Tibial nerve (tissue), 4 donors: ENCODE measurements at places on chromosomes 7 and 10. TPM values are rescaled to one million over a fixed set of nuclear protein-coding genes. Genes with fewer than 3 reads are reported as not detected.

- no peaks in the 10 kb centered on the region for H3K36me3 ChIP-seq
- DNase-seq: peak; percentile 43
- H3K27me3 ChIP-seq: no peaks in the 10 kb centered on the region
- no peaks in the 10 kb centered on the region for H3K4me1 ChIP-seq
- no peak overlapping the region for H3K27ac ChIP-seq
Measured at GRCh38 chr10:46992803-46993561, 81.8 kb downstream of the PTPN20 start.

GRCh38 chr7:91034459-91035368 lies 229.5 kb upstream of the FZD1 start:
- H3K27me3 ChIP-seq: no peaks in the 10 kb centered on the region
- no peak overlapping the region for H3K27ac ChIP-seq
- DNase-seq: peak; percentile 83
- no peak overlapping the region for H3K4me3 ChIP-seq

DNA sequence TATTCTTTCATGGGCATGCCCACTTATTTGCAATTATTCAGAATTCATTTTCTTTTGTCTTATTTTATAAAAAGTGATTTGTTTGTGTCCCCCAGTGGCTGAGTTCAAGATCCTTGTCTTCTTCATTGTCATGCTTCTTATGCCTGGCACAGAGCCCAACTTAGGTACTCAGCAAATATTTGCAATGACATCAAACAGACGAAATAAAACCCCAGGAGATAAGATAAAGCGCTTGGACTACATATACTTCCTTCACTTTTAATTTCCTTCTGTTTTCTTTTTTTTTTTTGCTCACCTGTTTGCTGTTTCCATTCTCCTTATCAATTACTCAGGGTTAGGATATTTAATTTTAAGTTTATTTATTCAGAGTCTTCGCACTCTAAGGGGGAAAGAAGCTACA lies 225.0 kb downstream of the SDHAF3 start:
- no peak overlapping the region for H3K27ac ChIP-seq
- H3K4me3 ChIP-seq: no peak overlapping the region
- no peaks in the 10 kb centered on the region for H3K36me3 ChIP-seq
- DNase-seq: no peak
- H3K4me1 ChIP-seq: no peaks in the 10 kb centered on the region
- H3K27me3 ChIP-seq: no peaks in the 10 kb centered on the region

DNA sequence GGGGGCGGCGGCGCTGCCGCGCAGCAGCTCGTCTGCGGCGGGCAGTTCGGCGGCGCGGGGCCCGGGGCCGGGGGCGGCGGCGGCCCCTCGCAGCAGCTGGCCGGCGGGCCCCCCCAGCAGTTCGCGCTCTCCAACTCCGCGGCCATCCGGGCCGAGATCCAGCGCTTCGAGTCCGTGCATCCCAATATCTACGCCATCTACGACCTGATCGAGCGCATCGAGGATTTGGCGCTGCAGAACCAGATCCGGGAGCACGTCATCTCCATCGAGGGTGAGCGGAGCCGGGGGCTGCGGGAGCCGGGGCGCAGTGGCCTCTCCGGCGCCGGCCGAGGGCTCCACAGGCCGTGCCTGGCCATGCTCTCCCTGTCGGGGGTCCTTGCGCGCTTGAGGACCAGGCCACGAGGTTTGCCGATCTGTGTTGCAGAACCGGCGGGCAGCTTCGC lies 548 bp downstream of the AGAP3 start:
- no peaks in the 10 kb centered on the region for H3K36me3 ChIP-seq
- DNase-seq: no peak
- peak overlapping the region; percentile 85 for H3K27ac ChIP-seq
- H3K27me3 ChIP-seq: no peaks in the 10 kb centered on the region
- H3K4me3 ChIP-seq: peak overlapping the region; percentile 64

GRCh38 chr10:86868353-86868752 lies 89.1 kb downstream of the MMRN2 start:
- no peak overlapping the region for H3K4me3 ChIP-seq
- no peaks in the 10 kb centered on the region for H3K36me3 ChIP-seq
- no peak for DNase-seq
- peaks cover 9% of the 10 kb centered on the region for H3K4me1 ChIP-seq

DNA sequence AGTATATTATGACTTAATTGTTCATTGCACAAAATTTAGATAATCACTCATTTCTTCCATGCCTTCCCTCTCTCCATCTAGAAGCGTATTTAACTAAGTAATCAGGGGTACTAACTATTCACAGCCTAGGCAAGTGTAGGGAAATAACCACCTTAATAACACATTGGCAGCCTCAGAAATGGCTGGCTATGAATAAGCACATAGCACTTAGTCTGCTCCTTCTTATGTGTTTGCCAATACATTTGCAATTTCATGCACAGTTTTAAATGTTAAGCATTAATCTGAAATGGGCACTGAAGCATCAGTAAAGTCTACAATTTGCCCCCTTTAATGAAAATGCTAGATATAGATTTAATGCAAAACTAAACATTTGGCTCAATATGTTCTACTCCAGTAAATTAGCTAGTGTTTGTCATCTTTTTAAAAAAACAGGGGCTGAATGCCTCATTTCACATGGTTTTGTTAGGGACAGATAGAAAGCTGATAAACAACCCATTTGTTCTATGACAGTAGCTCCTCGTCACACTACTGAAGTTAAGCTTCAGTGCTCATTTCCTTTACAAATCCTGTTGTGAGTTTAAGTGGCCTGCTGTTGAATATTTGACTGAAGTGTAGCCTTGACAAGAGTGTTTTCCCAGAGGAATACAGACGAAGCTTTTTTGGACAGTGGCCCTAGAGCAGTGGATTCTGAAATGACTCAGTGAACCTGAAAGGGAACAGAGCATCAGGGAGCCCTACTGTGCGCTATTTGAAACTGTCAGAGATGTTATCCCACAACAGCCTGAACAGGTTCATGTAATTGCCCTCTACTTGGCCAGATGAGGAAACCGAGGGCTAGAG lies 30.5 kb downstream of the HHEX start:
- H3K4me3 ChIP-seq: no peak overlapping the region
- H3K27ac ChIP-seq: no peak overlapping the region
- H3K4me1 ChIP-seq: no peaks in the 10 kb centered on the region
- DNase-seq: no peak

DNA sequence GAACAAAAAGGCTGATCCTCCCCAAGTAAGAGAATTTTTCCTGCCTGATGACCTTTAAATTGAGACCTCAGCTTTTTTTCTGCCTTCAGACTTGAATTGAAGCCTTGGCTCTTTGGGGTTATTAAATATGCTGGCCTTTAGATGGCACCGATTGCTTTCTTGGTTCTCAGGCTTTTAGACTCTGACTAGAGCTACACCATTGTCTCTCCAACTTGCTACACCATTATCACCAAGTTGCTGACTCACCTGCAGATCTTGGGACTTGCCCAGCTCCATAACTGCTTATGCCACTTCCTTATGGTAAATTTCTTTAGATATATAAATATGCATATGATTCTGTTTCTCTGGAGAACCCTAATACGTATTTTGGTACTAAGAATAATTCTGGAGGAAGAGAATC lies 3.1 kb upstream of the ABCA13 start:
- H3K4me3 ChIP-seq: no peak overlapping the region
- no peaks in the 10 kb centered on the region for H3K36me3 ChIP-seq
- DNase-seq: no peak
- no peak overlapping the region for H3K27ac ChIP-seq
- H3K4me1 ChIP-seq: no peaks in the 10 kb centered on the region
- no peaks in the 10 kb centered on the region for H3K27me3 ChIP-seq

- no peak overlapping the region for H3K4me3 ChIP-seq
- H3K36me3 ChIP-seq: no peaks in the 10 kb centered on the region
- no peaks in the 10 kb centered on the region for H3K27me3 ChIP-seq
- H3K4me1 ChIP-seq: no peaks in the 10 kb centered on the region
Measured at GRCh38 chr7:113813471-113813870, 105.3 kb downstream of the PPP1R3A start.

GRCh38 chr10:71873582-71874211 lies 22.6 kb upstream of the PSAP start:
- no peak overlapping the region for H3K4me3 ChIP-seq
- H3K27ac ChIP-seq: no peak overlapping the region
- no peaks in the 10 kb centered on the region for H3K27me3 ChIP-seq
- H3K36me3 ChIP-seq: no peaks in the 10 kb centered on the region
- no peak for DNase-seq

DNA sequence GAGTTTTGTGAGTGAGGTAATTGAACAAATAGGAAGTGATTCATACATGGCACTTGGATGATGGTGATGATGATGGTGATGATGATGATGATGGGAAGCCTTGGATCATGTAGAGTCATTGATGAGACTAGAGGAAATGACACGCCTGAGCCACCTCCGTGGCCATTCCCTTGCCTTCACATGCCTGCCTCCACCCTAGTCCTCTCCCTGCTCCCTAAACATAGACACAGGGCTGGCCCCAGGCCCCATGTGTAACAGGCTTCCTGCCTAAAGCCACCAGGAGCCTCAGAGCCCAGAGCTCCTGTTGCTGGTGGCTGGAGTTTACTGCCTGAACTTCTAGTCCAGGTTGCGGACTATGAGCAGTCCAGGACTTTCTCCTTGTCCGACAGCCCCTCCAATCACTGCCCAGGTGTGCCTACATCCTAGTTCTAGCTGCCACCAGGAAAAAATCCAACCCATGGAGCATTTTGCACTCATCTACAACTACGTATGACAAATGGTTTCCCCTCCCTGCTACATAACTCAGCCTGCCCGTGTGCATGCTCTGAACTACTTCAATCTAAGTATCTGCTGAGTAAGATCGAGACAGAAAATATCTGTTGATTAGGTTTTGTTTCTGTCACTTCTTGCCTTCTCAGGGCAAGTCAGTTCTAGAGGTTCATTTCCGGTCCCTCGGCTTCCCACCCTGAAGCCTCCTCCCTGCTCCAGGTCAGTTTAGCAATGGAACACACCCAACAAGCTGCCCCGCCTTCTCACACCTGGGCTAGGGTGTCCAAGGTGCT lies 35.5 kb upstream of the KDM7A start:
- DNase-seq: no peak
- H3K27ac ChIP-seq: no peak overlapping the region
- no peaks in the 10 kb centered on the region for H3K36me3 ChIP-seq
- H3K4me1 ChIP-seq: peaks cover 4% of the 10 kb centered on the region

DNA sequence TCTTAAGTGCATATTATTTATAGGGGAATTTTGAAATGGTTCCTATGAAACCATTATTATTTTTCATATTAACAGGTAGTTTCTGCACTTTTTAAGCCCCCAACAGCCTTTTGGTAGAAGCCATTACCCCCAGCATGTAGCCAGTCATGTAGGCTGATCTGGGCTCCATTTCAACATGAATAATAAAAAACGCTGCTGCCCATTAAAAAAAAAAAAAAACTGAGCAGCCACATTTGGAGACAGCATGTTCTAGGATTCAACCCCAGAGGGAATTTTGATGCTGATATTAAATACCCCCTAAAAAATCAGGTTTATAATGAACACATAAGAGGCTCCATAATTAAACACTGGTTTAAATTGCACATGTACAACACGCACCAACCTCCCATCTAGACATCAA lies 181.3 kb downstream of the RTKN2 start:
- H3K4me1 ChIP-seq: peaks cover 24% of the 10 kb centered on the region
- H3K36me3 ChIP-seq: peaks cover 67% of the 10 kb centered on the region
- no peak for DNase-seq
- no peak overlapping the region for H3K27ac ChIP-seq
- no peaks in the 10 kb centered on the region for H3K27me3 ChIP-seq

GRCh38 chr10:122875843-122876466 lies 3.4 kb downstream of the FAM24B start:
- H3K4me1 ChIP-seq: no peaks in the 10 kb centered on the region
- no peaks in the 10 kb centered on the region for H3K27me3 ChIP-seq
- H3K36me3 ChIP-seq: no peaks in the 10 kb centered on the region
- no peak for DNase-seq
- H3K27ac ChIP-seq: no peak overlapping the region
- H3K4me3 ChIP-seq: no peak overlapping the region

DNA sequence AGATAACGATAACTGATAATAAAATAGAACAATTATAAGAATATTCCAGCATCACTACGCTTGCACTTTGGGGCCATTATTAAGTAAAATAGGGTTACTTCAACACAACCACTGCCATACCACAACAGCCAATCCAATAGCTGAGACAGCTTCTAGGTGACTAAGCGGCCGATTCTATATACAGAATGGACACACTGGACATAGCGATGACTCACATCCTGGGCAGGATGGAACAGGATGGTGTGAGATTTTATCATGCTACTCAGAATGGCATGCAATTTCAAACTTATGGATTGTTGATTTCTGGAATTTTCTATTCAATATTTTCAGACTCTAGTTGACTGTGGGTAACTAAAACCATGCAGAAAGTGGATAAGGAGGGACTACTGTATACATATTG lies 920.9 kb downstream of the LRMDA start:
- H3K27me3 ChIP-seq: no peaks in the 10 kb centered on the region
- H3K4me1 ChIP-seq: no peaks in the 10 kb centered on the region
- DNase-seq: no peak
- H3K27ac ChIP-seq: no peak overlapping the region
- no peak overlapping the region for H3K4me3 ChIP-seq

GRCh38 chr7:42495256-42495655 lies 258.2 kb upstream of the GLI3 start:
- H3K4me1 ChIP-seq: no peaks in the 10 kb centered on the region
- H3K27ac ChIP-seq: no peak overlapping the region
- H3K4me3 ChIP-seq: no peak overlapping the region
- no peaks in the 10 kb centered on the region for H3K27me3 ChIP-seq
- no peaks in the 10 kb centered on the region for H3K36me3 ChIP-seq
- DNase-seq: no peak

DNA sequence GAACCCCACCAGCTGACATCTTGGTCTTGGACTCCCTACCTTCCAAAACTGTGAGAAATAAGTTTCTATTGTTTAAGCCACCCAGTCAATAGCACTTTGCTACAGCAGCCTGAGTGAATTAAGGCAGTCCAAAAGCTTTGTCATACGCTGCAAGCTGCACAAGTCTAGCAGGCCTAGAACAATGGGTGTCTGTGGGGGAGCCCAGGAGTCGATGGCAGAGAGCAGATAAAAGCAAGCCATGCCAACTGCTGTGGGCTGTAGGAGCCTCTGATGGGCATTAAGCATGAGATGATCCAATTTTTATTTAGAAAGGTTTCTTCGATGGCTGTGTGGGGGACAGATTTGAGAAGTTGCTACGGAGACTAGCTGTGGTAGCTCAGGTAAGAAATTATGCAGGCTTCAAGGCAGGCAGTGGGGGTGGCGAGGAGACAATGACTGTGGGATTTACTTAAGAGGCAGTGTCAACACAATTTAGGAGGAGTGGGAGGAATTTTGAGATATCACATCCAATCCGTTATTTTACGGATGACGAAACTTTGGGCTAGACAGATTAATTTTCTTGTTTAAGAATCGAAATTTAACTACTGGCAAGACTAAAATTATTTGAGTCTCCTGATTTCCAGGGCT lies 110.4 kb downstream of the NRCAM start:
- no peaks in the 10 kb centered on the region for H3K27me3 ChIP-seq
- H3K36me3 ChIP-seq: no peaks in the 10 kb centered on the region
- H3K4me3 ChIP-seq: no peak overlapping the region
- no peaks in the 10 kb centered on the region for H3K4me1 ChIP-seq
- DNase-seq: no peak
- no peak overlapping the region for H3K27ac ChIP-seq

COL26A1 gene
- 0.30 TPM for total RNA-seq

CNTNAP2 gene
- not detected for total RNA-seq

MCM10 gene
- not detected for total RNA-seq

LRGUK gene
- total RNA-seq: 0.39 TPM
